Osteocyte (in vitro differentiated cells): ENCODE measurements at places on chromosomes 1 and 21.

GRCh38 chr1:221696718-221697461 lies 45.0 kb downstream of the DUSP10 start:
- no peak for DNase-seq

GRCh38 chr21:17925000-17925610 lies 105.9 kb upstream of the C21orf91 start:
- DNase-seq: no peak

GRCh38 chr21:31730712-31731055 lies 1.2 kb downstream of the SCAF4 start:
- no peak for DNase-seq

DNA sequence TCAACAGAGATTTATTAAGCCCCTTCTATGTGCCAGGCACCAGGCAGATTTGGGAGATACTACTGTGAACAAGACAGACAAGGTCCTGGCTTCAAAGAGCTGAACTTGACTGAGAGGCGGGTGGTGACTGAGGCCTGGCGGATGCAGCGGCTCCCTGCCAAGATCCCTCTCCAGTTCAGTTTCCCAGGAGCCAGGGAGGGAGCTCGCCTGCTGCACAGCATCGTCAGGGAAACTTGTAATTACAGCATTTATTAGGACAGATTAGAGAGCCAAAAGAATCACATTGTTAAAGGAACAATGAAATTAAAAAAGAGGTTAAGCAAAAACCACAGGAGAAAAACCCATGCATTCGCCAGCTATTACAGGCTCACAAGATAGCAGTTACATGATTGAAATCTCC lies 55.3 kb downstream of the ETS2 start:
- no peak for DNase-seq

DNA sequence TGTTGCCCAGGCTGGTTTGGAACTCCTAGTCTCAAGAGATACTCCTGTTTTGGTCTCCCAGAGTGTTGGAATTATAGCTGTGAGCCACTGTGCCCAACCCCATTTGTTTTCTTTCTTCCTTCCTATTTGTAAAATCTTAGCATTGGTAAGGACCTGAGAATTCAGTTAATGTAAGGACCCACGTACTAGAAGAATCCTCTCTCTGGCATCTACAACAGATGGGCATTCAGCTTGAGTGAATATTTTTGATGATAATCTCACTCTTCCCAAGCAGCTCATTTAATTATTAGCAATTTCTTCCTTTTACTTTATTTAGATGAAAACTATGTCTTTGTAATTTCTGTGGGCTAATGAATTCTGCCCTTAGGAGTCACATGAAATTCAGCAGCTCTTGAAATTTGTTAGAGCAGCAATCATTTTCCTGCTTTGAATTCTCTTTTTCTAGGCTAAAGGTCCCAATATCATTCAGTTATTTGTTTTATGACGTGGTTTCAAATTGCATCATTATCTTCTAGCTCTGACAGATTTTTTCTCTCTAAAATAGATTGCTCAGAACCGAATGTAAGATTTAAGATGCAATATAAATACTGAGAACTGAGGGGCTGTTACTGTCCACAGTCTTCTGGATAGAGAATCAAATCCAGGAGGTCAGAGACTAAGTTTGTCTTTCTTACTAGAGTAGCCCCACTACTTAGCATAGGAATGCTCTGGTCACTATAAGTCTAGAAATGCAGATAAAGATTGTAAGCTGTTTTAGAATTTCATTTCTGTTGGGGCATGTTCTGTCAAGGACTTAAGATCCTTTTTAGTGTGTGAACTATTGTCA lies 59.4 kb downstream of the EPB41 start:
- DNase-seq: no peak

DNA sequence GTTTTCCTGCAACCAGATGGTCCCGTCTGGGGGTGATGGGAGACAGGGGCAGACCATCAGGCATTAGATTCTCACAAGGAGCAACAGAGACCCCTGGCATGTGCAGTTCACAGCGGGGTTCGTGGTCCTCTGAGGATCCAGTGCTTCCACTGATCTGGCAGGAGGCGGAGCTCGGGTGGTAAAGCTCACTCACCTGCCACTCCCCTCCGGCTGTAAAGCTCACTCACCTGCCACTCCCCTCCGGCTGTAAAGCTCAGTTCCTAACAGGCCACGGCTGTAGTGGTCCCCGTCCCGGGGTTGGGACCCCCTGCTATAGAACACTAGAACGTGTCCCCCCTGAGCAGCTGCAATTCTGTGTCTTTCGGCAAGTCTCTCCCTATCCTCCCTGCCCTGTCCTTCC lies 4.6 kb downstream of the KRTAP10-12 start:
- DNase-seq: peak; percentile 79
